ENCODE measurements at places on chromosomes 2 and 18.

DNA sequence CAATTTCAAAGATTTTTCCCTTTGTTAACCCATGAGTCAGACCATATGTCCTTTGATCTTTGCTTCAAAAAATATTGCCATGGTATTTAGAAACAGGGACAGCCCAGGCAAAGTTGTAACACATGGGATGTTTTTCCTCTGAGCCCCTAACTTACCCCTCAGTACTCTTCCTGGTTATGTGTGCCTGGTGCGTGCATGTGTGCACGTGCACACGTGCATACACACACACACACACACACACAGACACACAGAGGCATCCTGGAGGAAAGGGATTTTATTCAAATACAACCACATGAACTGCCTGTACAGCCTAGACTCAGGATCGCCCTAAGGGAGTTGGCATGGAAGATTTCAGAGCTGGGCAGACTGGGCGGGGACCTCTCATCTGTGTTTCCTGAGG, 5.1 kb downstream of the AFF3 start:
- no peak for DNase-seq

GRCh38 chr18:37309059-37309458, 256.5 kb downstream of the CELF4 start:
- DNase-seq = no peak

- no peak for DNase-seq
These were observed 2.4 kb downstream of the CEBPZOS start for GRCh38 chr2:37198681-37199065.

GRCh38 chr18:10194592-10194991, 259.8 kb upstream of the APCDD1 start:
- DNase-seq = no peak

DNA sequence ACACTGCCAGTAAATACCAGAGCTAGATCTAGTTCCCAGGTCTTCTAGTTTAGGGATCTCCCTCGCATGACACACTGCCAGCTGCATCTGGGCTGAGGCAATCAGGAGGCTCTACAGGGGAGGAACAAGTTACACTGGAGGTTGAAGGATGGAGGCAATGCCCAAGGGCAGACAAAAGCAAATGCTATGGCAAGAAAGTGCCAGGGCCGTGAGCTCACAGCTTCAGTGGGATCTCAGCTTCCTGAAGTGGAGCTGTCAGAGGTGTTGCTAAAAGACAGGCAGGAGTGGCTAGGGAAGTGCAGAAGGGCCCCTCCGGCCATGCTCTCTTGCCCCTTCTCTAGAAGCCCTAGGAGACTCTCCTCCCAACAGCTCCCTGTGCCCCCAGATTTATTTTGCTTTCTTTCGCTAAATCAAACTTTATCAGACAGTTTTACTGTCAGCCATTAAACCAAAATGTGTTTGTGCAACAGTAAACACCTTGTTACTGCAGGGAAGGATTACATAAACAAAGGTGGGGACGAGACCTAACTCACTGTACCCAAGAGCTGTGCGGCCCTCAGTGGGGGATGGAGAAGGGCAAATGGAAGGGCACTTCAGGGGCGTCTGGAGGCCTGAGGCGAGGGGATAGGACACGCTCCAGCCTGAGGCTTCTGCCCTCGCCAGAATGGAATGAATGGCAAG, 39.4 kb upstream of the PKDCC start:
- no peak for DNase-seq

- no peak for DNase-seq
These were observed 184.8 kb upstream of the KLHL29 start for GRCh38 chr2:23200068-23200786.

DNA sequence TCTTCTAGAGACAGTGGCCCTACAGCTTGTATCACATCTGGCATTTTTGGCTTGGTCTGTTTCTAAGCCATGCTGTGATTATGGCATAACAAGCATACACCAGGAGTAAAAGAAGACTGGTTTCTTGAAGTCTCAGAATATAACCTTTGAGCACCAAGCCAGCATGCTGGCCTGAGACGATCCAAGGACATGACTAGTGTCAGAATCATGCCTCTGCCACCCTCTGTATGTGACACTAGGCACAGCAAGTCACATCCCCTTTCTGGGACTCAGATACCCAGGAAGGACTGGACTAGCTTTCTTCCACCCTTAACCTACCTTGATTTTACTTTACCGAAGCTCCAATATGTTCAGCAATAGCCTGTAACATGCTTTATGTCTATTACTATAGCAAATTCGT, 345.5 kb downstream of the SETBP1 start:
- DNase-seq = no peak

- no peak for DNase-seq
These were observed 70.9 kb upstream of the HS6ST1 start for GRCh38 chr2:128389388-128390086.

DNA sequence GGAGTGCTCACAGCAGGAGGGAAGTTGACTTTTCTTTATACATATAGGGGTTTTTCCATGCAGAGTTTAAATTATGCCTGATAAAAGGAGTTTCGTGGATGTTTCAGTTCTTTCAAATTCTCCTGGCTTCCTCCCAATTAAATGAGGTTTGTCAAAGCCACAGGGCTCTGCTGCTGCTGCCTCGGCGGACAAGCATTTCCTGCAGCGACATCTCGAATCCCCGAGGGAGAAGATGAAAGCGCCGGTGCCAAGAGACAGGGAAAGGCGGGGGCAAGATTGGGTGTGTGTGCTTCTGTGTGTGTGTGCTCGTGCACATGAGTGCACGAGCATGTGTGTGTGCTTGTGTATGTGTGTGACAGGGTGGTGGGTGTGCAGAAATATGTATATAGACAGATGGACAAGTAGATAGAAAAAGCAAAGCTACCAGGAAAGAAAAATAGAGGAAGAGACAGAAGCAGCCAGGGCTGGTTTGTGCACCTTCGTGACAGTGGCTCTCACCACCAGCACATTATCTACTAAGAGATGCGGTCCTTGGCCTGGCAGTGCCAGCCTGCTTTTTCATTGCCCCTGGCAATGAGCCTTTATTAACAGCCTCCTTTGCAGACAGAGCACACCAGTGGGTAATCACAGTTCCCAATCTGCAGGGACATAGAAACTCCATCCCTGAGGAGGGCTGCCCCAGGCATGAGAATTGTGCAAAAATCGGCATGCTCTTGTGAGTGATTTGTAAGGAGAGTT, 76.2 kb downstream of the CDK15 start:
- DNase-seq = peak; percentile 59

GRCh38 chr2:72949045-72949444, 31.7 kb downstream of the EMX1 start:
- no peak for DNase-seq

GRCh38 chr2:63855418-63856302, 14.0 kb downstream of the UGP2 start:
- DNase-seq = no peak

- no peak for DNase-seq
These were observed 167.3 kb upstream of the HS6ST1 start for GRCh38 chr2:128485761-128486639.

DNA sequence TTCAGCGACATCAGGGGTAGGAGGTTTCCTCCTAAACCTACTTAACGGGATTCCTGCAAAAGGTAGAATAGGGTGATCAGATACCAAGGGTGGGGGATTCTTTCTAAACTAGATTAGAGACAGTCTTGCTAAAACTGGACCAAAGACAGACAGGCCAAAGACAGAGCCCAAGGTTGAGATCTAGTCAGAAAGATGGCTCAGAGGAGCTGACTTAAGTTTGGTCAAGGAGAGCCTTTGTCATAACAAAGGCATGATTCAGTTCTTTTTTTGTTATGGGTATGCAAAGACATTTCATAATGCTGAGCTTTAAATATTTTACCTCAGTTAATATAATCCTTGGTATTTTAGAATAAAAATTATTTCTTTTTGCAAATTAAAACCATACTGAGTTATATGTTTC, 17.8 kb upstream of the GPR75 start:
- DNase-seq = no peak

DNA sequence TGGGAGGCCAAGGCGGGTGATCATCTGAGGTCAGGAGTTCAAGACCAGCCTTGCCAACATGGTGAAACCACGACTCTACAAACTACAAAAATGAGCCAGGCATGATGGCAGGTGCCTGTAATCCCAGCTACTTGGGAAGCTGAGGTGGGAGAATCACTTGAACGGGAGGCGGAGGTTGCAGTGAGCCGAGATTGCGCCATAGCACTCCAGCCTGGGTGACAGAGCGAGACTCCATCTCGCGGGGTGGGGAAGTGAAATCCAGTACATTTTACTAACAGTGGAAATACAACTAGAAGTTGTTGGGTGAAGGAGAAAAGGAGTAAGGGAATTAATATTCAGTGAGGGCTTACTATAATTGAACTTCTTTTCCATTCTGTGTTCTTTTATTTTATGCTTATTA, 13.2 kb upstream of the ENOSF1 start:
- DNase-seq = no peak

DNA sequence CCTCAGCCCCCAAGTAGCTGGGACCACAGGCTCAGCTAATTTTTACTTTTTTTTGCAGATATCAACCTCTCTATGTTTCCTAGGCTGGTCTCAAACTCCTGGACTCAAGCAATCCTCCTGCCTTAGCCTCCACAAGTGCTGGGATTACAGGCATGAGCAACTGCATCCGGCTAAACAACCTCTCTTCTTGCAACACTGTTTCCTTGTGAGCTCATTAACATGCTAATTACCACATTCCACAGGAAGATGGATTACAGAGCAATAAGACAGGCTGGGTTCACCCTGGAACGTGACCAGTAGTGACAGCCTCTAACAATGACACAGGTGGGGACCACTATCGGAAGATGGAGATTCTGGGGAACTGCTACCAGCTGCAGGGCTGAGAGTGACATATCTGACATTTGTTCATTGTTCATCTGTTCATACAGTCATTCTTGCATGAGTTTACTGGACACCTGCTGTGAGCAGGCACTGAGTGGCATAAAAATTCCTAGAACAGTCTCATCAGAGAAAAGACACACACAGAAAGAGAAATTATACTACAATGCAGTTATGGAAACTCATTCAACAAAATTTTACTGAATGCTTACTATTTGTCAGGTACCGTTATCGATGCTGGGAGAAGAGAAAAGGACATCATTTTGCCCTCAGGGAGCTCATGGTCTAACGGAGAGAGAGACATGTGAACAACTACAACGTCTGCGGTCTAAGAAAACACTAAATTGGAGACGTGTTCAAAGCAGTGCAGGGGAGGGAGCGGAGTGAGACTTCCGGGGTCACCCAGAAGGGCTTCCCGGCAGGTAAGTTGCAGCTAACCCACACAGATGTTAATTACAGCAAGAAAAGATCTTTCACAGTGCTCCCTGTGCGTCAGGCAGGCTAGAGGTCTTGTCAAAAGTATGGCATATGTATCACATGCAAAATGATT, 37.6 kb downstream of the PROC start:
- no peak for DNase-seq

GRCh38 chr2:45172760-45173392, 163.6 kb upstream of the SIX2 start:
- DNase-seq = no peak

- DNase-seq = no peak
These were observed 42.7 kb downstream of the SETBP1 start for GRCh38 chr18:44723411-44723810.

GRCh38 chr2:216851486-216852090, 8.3 kb downstream of the TNP1 start:
- no peak for DNase-seq

- no peak for DNase-seq
These were observed 86.4 kb downstream of the GFPT1 start for GRCh38 chr2:69300650-69301049.

DNA sequence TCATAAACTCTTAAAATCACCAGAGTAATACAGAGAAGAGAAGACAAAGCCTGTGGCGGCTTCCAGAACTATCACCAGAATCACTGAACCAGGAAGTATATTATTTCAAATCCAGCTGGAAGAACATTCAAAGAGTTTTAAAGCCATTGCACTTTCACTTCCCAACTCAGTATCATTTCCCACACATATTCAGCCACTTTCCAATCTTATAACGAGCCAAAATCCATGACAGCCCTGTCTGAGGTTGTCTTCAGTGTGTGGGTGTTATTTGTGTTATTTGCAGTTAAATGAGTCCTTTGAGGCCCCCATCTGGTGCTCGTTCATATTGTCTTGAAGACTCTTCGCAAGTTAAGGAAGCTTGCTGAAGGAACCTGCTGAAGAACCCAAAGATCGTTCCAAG, 559.9 kb downstream of the TSN start:
- DNase-seq = no peak

DNA sequence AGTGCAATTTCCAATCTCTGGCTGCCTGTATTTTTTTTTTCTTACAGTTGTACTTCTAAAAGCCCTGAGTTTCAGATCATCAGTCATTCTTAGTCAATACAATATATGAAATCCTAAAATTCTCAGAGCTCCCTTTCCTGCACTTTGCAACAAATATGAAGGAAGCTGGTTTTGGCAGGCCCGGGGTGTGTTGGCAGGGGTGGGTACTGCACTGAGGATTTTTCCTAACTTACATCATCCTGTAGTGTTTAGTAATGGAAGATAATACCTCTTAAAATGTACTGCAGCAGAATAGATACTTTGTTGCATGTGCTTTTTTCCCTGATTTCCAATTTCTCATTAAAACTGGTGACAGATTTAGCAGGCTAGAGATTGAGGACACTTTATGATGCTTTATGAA, 374.6 kb downstream of the PTH2R start:
- no peak for DNase-seq

- DNase-seq = no peak
These were observed 4.5 kb upstream of the KIDINS220 start for GRCh38 chr2:8841932-8842331.

- no peak for DNase-seq
These were observed 1.8 kb downstream of the REL start for GRCh38 chr2:60882971-60883753.

GRCh38 chr2:27021253-27022049, 11.3 kb upstream of the TMEM214 start:
- DNase-seq = no peak

- no peak for DNase-seq
These were observed 30.6 kb downstream of the ORC4 start for GRCh38 chr2:147989809-147990403.

- no peak for DNase-seq
These were observed 156.4 kb downstream of the ZFP36L2 start for GRCh38 chr2:43070030-43070429.

- no peak for DNase-seq
These were observed 217.4 kb downstream of the CDCA7 start for GRCh38 chr2:173571887-173572680.

DNA sequence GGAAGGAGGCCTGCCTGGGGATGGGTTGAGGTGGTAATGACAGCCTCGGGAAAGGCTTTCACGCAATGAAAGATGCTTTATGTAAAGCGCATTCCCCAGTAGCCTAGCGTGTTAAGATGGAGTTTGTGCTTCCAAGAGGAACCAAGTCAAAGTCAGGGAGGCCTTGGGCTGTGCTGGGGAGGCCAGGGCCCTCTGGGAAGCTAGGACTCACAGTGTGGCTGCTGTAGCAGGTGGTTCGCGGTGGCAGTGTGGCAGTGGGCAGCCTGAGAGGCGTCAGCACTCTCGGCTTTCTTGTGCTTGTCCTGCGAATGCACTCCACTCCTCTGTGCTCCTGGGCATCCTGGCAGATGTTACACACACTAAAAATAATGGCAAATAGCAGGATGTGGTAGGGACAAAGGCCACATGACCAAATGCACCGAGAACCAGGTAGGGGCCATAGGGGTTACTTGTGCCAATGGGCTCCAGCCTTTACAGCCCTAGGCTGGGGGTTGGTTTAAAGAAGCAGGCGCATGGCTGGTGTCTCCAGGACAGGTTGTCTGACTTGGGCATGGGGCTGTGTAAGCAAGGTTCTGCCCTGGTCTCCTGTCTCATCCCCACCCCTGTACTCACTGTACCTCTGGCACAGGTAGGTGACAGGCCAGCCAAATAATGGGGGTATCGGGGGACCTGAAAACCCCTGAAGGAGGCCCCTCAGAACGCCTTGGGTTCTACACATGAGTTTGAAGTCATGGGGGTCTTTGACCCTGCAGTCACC, 154.4 kb upstream of the TWIST2 start:
- no peak for DNase-seq

- DNase-seq = no peak
These were observed 32.6 kb downstream of the TNS1 start for GRCh38 chr2:217970206-217970605.
